ENCODE measurements at places on chromosomes 11 and 22. TPM values are rescaled to one million over a fixed set of nuclear protein-coding genes. Genes with fewer than 3 reads are reported as not detected.

GAS2 gene
- total RNA-seq = 18.8 TPM

HOATZ gene
- total RNA-seq = not detected

WNT11 gene
- total RNA-seq = 6.3 TPM

KRTAP5-6 gene
- total RNA-seq = not detected

TLCD5 gene
- total RNA-seq = 11.2 TPM

RPS6KB2 gene
- 19.8 TPM for total RNA-seq

SLC22A24 gene
- not detected for total RNA-seq

FBLN1 gene
- total RNA-seq = 700 TPM

MYRF gene
- 4.7 TPM for total RNA-seq

PGA3 gene
- total RNA-seq = 1.3 TPM

PIWIL4 gene
- total RNA-seq = 6.9 TPM

MMP13 gene
- total RNA-seq = not detected

CHCHD10 gene
- 3.6 TPM for total RNA-seq

SMTNL1 gene
- total RNA-seq = 0.16 TPM

UBXN1 gene
- total RNA-seq = 34.5 TPM

C1QTNF5 gene
- 17.4 TPM for total RNA-seq

NRIP3 gene
- total RNA-seq = 3.1 TPM

GPR137 gene
- 4.7 TPM for total RNA-seq

SLC5A12 gene
- 0.37 TPM for total RNA-seq

PIH1D2 gene
- 4.5 TPM for total RNA-seq

B4GALNT4 gene
- total RNA-seq = 13.4 TPM

CREB3L1 gene
- 44.3 TPM for total RNA-seq

DNAJB13 gene
- 0.58 TPM for total RNA-seq

TUB gene
- total RNA-seq = 32.2 TPM

TNNT3 gene
- total RNA-seq = 61.6 TPM

PDE2A gene
- 18.6 TPM for total RNA-seq

USP2 gene
- 1.1 TPM for total RNA-seq

All from urinary bladder (tissue), 4 donors.